ENCODE measurements at places on chromosomes 1 and 21.

- DNase-seq = no peak
These were observed 82.4 kb upstream of the VAMP3 start for GRCh38 chr1:7688659-7689058.

DNA sequence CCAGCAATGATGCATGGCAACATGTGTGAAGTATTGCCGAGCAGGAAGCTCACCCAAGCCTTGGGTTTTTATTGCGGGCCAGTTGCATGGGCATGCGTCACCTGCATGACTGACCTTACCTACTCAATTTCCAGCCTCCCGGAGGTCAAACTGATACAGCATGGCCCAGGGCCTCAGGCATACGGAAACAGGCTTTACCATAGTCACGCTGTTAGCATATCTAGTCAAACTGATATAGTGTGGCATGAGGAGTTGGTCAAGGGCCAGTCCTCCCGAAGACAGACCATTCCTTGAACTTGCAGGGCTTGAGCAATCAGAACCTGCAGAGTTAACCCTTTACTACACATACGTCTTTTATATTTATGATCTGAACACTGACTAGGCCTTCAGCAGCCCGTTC lies 6.4 kb upstream of the DUSP12 start:
- DNase-seq = no peak

- peak; percentile 59 for DNase-seq
These were observed 8.4 kb downstream of the RPS6KA1 start for GRCh38 chr1:26537951-26538352.

DNA sequence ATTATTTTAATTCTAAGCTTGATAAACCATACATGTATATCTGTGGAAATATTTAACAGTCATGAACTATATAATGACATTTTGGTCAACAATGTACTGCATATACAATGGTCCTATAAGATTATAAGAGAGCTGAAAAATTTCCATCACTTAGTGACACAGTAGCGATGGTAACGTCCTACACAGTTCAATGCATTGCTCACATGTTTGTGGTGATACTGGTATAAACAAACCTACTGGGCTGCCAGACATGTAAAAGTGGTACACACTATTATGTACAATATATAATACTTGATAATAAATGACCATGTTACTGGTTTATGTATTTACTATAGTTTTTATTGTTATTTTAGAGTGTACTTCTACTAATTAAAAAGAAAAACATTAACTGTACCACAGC lies 841.9 kb downstream of the LTN1 start:
- no peak for DNase-seq

DNA sequence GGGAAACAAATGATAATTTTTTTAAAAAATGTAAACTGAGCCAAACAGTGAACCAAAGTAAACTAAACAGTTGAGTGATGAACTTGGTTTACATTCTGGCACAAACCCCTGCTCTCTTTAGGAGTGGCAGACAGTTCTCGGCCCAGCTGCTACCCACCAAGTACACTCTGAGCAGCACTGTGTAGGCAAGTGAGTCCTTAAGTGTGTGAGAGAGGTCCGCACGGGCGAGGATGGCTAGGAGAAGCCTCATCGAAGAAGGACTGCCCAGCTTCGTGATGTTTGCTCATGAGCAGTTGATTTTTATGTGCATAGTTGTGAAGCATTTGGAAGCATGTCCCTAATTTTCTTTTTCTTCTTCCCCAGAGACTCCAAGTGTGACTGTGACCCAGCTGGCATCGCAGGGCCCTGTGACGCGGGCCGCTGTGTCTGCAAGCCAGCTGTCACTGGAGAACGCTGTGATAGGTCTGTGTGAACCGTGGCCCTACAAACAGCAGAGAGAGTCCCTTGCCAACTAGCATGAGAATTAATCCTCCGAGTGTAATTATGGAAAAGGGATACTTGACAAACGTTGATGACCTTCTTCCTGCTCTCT lies 32.1 kb downstream of the LAMC2 start:
- no peak for DNase-seq

All from mammary epithelial cell (primary cell).